ENCODE measurements at places on chromosomes 6 and 20. TPM values are rescaled to one million over a fixed set of nuclear protein-coding genes. Genes with fewer than 3 reads are reported as not detected.

DNA sequence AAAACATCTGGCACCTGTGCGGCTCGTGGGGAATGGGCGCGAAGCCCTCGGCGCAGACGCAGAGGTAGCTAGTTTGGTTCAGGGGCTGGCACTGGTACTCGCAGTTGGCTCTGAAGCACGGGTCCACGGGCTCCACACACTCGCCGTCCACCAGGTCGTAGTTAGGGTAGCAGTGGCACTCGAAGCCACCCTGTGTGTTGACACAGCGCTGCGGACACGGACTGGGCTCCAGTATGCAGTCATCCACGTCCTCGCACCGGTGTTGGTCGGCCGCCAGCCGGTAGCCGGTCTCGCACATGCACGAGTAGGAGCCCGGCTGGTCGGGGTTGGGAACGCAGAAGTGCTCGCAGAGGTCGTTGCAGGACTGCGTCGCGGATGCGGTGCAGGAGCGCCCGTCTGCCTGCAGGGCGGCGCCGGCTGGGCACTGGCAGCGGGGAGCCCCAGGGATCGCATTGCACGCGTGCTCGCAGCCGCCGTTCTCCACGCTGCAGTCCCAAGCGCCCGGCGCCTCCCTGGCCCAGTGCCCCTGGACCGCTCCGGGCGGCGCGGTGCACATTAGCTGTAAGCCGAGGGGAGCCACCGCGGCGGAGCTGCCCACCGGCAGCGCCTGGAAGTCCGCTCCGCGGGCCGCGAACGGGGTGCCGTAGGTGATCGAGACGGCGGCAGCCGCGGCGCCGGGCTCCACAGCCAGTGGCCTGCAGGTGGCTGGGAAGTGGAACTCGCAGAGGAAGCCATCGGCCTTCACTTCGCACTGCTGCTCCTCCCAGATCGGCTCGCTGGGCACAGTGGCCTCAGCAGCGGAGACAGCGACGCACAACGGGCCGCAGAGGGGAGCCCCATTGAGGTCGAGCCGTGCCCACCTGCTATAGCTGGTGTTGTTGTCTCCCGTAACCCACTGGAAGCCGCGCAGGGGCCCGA is 930 bp downstream of the THBD start:
- DNase-seq: peak; percentile 78

GRCh38 chr6:1736346-1737105 is 126.8 kb downstream of the FOXC1 start:
- no peak for DNase-seq

DNA sequence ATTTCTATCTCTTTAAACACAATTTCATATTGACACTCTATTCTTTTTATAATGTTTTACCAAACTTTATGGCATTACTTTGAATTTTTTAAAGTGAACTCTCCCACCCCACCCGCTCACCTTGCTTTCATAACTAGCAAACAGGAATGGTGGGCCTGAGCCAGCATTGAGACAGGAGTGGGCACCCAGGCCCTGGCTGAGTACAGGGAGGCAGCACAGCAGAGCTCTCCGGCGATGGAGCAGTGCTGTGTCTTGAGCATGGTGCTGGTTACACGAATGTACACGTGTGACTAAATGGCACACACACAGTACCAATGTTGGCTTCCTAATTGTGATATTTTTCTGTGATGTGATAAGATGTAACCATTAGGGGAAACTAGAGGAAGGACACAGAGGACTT is 4.5 kb downstream of the CST11 start:
- DNase-seq: no peak

GRCh38 chr6:159919800-159920199 is 29.0 kb downstream of the MAS1 start:
- DNase-seq: no peak

DNA sequence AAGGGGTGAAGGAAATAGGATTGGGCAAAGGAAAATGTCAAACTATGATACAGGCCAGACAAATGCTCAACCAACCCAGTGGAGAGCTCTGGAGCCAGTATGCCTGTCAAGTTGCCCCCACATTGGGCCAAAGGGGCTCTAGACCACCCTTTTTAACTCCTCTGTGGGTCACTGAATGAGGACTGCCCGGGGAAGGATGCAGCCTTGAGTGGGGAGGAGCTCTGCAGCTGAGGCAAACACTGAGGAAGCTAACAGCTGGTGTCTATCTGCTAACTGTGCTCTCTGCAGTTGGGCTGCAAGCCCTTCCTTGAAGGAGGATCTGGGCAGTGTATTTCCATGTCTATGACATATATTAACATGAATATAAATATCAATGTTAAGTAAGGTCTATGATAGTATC is 98.4 kb upstream of the PRSS16 start:
- DNase-seq: no peak

GRCh38 chr6:35415065-35415891 is 36.9 kb upstream of the FANCE start:
- DNase-seq: peak; percentile 64

- DNase-seq: no peak
These were observed 16.4 kb upstream of the BLOC1S5 start for GRCh38 chr6:8080362-8081151.

DNA sequence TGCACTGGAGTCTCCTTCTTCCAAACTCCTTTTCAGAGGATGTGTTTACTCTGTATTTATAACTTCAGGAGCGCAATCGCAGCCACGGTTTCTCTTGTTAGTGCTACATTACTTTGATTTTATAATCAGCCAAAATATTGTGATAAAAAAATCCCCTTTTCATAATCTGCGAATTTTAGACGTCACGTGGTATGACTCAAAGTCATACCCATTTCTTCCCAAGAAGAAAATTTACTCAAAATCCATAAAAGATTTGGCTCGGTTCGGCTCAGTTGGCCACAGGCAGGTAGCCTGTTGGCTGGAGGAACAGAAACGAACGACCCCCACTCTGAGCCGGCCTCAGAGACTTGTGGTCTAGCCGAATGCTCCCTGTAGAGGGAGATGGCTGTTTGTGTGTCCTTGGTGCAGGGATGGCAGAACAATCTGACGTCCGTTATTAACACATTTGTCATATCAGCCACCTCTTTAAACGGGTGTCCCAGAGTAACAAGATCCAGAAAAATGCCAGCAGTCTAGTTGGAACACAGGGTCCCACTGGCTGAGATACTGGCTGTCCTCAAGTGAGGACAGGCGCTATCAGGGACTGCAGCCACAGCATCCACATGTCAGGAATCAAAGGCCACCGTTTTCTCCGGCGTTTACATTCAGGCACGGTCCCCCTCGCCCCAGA is 247.6 kb downstream of the DLL1 start:
- no peak for DNase-seq

GRCh38 chr6:111259089-111259831 is 172.0 kb downstream of the SLC16A10 start:
- peak; percentile 97 for DNase-seq

DNA sequence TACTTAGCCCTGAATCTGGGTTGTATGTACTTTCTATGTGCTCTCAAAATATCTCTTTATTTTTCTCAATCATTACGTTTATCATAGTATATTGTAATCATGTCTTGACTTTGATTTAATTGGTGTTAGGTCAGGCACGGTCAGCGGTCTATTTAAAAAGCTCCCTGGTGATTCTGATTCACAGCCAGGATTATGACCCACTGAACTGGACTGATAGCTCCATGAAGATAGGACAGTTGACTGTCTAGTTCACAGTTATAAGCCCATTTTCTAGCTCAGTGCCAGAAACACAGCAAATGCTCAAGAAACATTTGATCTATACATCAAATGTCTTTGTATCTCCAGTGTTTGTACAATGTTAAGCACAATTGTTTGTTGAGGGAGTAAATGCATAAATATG is 111.5 kb upstream of the CCN2 start:
- no peak for DNase-seq

DNA sequence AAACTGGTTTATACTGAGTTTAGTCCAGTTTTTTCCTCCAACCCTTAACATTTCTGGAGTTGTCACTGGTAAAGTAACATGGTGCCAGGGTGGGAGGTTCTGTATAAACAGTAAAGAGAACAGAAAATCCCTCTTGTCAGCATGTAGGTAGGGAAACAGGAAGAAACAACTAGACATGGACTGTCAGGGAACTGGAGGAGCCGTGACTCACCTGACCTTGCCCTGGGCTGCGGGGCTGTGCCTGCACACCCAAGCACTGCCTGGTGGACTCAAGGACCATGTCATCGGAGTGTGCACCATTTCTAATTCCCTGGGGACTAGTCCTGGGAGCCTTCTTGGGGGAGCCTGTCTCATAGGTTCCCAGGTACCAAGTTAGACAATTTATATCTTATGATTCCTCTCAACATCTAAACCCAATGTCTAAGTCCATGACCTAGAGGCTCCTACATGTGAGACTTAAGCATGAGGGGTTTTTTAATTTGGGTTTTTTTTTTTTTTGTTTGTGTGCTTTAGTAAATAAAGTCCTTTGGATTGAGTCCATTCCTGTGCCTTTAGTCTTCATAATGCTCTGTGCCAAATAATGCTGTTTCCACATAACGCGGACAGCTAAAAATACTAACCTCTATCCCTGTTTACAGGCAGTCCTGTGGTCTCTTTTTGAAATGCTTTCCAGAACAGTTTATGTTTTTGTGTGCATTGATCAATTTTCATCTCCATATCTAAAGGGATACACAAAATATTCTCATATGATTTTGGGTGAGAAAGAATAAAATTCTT is 136.9 kb upstream of the SUPT3H start:
- no peak for DNase-seq

DNA sequence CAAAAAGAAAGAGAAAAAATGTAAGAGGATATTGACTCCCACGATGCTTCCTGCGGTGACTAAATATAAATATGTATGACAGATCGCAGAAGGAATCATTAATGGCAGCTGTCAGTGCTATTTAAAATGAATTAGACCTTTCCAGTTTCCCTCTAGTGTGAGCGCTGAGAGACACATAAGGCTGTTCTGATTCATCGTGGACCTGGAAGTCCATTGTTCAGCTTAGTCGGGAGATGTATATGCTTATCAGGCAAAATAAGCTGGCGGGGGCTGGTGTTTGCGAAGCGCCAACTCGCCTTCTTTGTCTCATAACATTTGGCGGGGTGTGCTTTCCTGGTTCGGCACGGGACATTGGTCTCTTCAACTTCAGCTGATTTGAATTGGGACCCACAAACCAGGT is 95.4 kb downstream of the CDH4 start:
- no peak for DNase-seq

GRCh38 chr6:43180058-43180457 is 1.9 kb upstream of the CUL9 start:
- DNase-seq: no peak

DNA sequence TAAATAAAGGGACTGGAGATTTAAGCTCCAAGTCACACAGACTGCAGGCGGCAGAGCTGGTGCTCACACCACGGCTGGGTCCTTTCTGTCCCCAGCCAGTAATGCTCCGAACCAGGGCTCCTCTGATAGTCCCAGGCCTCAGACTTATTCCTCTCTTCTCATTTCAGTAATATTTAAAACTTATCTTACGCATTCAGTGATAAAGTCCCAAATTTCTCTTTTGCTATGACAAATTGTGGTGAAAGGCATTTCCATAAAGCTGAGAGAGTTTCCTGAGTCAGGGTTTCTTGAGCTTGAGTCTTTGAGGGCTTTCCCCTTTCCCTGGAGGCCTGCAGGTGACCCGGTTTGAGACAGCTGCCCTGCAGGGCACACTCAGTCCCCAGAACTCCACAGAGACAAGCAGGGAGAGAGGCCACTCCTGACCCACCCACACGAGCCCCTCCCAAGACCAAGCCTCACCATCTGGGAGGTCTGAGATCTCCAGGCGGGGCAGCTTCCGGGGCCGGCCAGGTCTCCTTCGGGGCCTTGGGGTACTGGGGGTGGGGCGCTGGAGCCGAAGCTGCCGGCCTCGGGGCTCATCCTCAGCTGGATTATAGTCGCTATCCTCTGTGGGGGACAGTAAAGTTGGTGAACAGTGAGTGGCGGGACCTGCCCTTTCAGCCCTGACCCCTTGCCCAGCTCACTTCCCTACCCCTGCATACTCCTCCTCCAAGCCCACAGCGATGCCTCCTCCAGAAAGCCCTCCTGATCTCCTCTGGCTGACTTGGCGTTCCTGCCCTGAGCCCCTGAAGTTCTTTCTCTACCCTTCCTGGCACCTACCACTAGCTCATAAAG is 6.6 kb downstream of the ZNF335 start:
- DNase-seq: no peak

GRCh38 chr6:25927178-25927577 is 3.3 kb downstream of the SLC17A2 start:
- no peak for DNase-seq

DNA sequence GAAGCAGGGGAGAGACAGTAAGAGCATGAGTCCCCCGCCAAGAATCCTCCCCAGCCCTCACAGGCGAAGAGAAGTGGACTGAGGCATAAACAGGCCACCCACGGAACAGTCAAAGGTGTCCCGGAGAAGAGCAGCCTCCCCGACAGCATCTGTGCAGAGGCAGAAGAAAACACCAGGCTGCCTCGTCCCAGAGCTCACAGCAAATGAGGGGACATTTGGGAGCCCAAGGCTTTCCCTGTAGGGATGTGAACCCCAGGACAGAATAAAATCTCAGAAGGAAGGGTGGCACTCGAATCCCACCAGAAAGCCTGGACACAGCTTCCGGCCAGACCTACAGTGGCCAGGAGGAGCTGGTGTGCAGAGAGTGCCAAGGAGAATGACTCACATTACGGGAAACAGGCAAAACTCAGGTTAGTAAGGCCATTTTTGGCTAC is 90.4 kb downstream of the DLL1 start:
- no peak for DNase-seq

DNA sequence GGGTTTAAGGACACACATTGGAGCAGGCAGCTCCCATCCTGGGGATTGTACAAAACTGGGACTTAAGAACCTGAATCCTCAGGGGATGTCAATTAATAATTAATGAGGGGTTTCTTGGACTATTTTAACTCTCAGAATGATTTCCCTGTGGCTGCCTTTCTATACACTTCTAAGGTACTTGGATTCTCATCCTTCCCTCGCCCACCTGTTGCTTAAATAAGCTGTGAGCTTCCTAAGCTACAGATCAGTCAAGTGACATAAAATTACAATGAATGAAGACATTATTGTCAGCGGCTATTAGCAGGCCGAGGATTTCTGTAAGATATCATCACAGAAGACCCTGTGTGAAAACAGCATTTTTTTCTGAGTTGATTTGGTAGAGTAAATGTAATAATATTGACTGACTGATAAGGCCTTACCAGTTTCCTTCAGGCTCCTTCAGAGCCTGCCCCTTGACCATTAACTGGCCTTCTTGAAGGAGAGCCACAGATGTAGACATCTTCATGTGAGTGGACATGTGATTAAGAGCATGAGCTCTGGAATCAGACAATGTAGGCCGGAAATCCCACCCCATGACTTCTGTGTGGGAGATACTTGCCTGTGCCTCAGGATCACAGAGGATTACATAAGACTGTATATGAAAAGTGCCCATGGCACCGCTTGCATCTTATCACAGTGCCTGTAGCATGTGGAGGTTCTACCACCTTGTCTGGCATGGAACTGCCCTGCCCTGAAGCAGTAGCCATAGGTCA is 101.7 kb downstream of the TULP4 start:
- no peak for DNase-seq

The NRSN1 gene
- total RNA-seq: not detected

The SCRT2 gene
- 0.14 TPM for total RNA-seq

The RIMS4 gene
- 24.8 TPM for total RNA-seq

The WFDC12 gene
- not detected for total RNA-seq

The ZSCAN9 gene
- 15.1 TPM for total RNA-seq

The HUS1B gene
- total RNA-seq: 1.1 TPM

The TTK gene
- 51.0 TPM for total RNA-seq

The CFB gene
- 1.4 TPM for total RNA-seq
